ENCODE measurements at places on chromosomes 2 and 18.

GRCh38 chr2:150138587-150138986 is 348.9 kb downstream of the RND3 start:
- DNase-seq, result no peak

- DNase-seq, result no peak
Observed at GRCh38 chr2:34545486-34546136, 946.5 kb upstream of the FAM98A start.

DNA sequence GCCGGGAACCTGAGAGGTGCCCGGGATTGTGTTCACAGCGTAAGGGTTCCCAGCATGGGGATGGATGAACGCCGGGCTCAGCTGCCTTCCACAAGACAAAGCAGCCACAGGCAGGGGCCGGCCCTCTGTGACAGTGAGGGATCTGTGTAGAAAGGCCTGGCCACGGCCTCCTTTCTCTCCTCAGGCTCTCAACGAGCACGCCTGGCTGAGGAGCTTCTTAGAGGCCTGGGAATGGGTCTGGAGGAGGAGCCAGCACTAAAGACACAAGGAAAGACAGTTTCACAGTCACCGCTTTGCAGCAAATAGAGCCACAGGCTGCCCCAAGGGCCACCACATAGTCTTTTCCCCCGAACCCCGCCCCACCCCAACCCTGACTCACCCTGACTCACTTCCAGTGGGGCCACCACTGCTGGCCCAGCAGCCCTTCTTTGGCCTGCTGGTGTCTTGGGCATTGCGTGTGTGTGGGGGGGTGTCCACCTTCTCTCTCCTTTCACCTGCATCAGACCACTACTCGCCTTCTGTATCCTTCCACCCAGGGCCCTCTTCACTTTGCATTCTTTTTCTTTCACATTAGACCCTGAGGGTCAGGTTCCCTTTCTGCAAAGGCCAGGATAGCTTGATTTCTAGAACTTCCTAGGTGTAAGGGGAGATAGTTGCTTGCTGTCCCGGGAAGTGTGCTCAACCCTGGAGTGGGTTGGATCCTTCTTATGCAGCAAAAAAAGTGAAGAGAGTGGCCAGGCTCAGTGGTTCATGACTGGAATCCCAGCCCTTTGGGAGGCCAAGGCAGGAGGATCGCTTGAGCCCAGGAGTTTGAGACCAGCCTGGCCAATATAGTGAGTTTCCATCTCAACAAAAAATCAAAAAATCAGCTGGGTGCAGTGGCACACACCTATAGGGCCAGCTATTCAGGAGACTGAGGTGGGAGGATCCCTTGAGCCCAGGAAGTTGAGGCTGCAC is 19.3 kb upstream of the HPCAL1 start:
- peak; percentile 43 for DNase-seq

DNA sequence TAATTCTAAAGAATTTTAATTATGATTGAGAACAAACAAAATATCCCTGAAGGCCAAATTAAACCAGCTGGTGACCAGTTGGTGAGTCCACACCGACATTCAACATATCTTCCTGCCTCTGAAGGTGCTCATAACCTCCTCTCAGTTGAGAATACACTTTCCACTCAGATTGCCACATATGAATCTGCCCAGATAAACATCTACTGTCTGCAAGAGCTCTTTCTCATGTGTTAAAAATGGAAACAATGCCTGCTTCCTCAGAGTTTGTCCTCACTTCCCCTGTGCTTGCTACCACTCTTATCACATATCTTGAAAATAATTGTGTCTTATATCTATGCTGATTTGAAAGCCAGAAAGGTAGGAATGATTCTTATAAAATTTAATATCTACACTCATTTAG is 177.7 kb upstream of the GULP1 start:
- DNase-seq, result no peak

GRCh38 chr2:224775647-224776046 is 59.5 kb upstream of the CCDC195 start:
- DNase-seq, result no peak

DNA sequence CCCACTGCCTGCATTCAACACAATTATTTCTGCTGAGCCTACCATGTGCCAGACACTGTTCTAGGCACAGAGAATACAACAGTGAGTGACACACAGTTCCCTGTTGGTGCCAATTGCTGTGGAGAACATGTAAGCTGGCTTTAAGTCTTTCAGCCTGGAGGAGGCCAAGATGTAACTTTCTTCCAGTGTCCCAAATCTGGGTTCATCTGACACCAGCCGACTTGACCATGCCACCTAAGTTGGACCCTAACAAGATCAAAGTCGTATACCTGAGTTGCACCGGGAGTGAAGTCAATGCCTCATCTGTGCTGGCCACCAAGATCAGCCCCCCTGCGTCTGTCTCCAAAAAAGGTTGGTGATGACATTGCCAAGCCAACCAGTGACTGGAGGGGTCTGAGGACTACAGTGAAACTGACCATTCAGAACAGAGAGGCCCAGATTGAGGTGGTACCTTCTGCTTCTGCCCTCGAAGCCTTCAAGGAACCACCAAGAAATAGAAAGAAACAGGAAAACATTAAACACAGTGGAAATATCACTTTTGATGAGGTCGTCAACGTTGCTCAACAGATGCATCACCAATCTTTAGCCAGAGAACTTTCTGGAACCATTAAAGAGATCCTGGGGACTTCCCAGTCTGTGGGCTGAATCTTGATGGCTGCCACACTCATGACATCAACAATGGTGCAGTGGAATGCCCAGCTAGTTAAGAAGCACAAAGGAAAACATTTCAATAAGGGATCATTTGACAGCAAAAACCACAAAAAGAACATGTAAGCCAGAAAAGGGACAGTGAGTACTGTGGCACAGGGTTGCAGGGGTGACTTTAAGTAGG is 6.3 kb downstream of the TRABD2A start:
- peak; percentile 3 for DNase-seq

GRCh38 chr2:96164459-96165184 is 19.4 kb upstream of the DUSP2 start:
- DNase-seq, result peak; percentile 66

DNA sequence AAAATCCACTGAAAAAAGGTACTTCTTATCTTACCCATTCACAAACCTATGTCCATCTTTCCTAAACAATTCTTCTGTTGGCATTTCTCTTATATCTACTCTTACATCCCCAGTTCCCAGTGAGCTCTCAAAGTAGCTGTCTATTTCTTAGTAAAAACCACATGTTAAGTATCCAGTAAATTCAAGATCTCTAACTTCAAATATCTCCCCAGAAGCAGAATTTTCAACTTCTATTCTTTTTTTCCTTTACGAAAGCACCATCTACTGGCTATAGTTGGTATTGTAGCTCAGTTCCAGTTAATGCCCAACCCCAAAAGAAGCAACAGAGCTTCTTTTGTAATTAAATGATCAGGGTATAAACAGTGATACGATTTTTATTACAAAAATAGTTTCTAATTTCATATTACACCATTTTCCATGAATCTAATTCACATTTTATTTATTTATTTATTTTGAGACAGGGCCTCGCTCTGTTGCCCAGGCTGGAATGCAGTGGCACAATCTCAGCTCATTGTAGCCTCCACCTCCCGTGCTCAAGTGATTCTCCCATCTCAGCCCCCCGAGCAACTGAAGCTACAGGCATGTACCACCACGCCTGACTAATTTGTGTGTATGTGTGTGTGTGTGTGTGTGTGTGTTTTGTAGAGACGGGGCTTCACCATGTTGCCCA is 28.5 kb downstream of the HRH4 start:
- no peak for DNase-seq

GRCh38 chr2:234686088-234686890 is 189.4 kb upstream of the ARL4C start:
- no peak for DNase-seq

DNA sequence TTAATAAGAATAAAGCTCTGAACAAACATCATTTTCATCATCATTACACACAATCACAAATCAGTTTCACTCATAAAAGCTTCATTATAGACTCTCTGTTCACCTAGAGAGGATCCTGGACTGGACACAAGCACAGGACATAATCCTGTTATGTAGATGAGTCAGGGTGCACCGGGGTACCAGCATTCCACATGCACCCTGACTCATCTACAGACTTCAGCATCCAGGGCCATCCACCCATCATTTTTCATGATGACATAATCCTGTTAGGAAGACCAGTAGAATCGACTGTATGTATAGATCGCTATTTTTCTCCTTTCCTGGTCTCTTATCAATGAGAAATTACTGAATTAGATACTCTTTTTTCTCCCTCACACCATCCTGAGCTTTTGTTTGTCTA is 73.7 kb upstream of the PIK3C3 start:
- DNase-seq, result no peak

DNA sequence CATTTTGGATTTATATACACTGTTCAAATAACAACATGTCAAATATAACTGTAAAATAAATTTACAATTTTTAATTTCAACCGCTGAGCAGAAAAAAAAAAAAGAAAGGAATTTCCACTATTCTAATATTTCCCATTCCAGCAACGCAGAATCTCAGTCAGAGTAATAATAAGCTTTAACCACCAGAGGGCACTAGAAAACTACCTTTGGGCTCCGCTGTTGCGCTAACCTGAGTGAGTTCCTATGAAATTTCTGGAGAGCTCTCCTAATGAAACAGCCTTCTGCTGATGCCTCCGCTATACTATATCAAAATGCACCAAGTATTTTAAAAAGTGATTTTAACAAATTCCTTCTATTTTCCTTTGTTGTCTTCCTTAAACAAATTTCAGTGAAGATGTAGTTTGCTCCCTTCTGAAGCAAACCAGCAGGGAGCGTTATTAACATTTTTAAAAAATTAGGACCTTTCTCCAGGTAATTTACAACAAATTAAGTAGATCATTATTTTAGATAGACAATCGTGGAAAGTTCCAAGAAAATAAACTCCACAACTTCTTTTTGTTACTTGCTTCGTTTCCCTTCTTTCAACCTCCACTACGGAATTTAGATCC is 23.0 kb downstream of the ERMN start:
- peak; percentile 49 for DNase-seq

DNA sequence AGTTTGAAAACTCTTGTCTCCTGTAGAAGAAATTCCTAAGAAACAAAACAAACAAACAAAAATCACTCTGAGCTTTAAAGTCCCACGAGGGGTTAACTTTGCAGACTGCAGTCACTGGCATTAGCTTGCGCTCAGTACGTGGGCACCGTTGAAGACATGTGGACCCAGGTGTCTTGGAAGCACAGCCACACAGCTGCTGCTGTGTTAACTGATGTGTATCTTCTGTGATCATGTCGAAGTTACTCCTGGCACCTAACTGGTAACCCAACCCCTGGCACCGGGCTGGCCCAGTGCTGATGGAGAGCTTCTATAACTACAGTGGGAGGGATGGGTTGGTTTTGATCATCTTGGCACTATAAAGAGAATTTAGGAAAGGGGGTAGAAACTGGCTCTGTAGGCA is 51.6 kb upstream of the FHL2 start:
- DNase-seq, result no peak

- no peak for DNase-seq
Observed at GRCh38 chr2:23534771-23535170, 149.8 kb downstream of the KLHL29 start.

GRCh38 chr18:70289351-70290312 is 787 bp downstream of the SOCS6 start:
- peak; percentile 7 for DNase-seq

- DNase-seq, result no peak
Observed at GRCh38 chr18:42824178-42824577, 291.3 kb downstream of the RIT2 start.

DNA sequence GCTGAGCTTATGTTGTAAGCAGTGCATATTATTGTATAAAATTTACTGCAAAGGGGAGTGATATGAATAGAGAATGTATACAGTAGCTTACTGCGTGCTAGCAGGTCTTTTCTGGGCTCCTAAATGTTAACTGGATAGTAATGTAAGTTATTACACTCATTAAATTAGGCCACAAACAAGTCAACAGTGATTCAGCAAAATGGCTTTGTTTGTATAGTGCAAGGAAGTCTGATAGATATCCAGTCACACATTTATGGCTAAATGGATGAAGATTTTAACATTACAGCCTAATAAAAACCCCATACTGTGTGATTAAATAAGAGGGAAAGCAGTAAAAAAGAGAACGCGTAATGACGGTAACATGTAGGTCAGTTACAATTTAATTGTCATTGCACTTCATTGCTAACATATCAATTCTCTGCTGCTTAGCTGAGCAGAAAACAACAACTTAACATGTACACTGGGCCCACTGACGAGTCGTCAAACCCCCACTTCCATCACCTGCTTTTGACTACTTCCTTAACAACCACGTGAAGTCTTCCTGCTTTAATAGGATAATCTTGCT is 665.0 kb upstream of the FANCL start:
- DNase-seq, result no peak

- no peak for DNase-seq
Observed at GRCh38 chr2:100673691-100674485, 111.1 kb downstream of the PDCL3 start.

GRCh38 chr2:128263902-128264331 is 54.8 kb downstream of the HS6ST1 start:
- no peak for DNase-seq

GRCh38 chr2:217729421-217730053 is 273.3 kb downstream of the TNS1 start:
- no peak for DNase-seq

DNA sequence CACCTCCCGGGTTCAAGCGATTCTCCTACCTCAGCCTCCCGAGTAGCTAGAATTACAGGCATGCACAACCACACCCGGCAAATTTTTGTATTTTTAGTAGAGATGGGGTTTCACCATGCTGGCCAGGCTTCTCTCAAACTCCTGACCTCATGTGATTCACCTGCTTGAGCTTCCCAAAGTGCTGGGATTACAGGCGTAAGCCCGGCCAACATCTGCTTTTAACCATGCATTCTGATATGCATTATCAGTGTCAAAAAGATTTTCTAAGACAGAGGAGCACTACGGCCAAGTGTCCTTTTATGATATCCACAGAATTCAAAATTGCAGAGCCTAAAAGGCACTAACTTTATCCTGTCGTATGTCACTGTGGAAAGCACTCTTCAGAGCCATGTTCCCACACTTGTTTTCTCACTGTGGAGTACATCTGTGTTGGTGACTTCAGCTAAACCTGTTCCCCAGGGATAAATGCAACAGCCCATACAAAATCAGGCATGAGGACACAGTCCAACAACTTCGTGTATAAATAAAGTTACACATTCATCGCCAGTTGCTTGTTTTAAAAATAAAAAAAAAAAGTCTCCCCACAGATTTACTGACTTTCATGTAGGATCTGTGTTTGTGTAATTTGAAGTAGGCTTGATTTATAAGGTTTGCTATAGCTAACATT is 56.4 kb downstream of the STK25 start:
- no peak for DNase-seq

- DNase-seq, result no peak
Observed at GRCh38 chr2:141105763-141106162, 1025.1 kb downstream of the LRP1B start.

DNA sequence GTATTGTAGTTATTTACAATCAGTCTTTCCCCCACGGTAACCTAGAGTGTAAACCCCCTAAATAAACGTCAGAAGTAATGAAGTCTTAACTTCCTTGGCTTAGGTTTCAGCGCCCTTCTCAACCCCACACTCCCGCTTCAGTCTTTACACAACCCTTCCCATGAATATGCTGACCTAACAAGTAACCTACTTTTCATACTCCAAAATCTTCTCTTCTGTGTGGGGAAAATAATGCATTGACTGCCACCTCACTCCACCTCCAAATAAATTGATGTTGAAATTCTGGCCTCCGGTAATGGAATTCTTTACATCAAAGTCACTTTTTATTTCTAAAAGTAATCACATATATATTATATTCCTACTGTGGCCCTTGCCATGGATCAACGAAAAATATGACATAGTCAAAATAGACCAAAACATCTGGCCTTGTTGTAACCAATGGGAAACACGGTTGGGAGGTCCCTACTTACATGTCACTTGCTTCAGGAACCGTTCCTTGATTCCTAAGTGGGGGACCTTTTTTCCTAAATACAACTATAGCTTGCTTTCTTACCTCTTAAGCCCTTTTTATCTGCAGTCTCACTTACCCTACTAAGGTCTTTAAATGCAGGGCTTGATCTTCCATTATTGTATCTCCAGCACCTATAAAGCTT is 961 bp downstream of the GEN1 start:
- no peak for DNase-seq
